ENCODE measurements at places on chromosomes 2 and 18. TPM values are rescaled to one million over a fixed set of nuclear protein-coding genes. Genes with fewer than 3 reads are reported as not detected.

Gene SPDYA
- total RNA-seq, result 0.32 TPM

Gene ACVR1
- 24.8 TPM for total RNA-seq

Gene C2orf80
- not detected for total RNA-seq

Gene TMEM127
- total RNA-seq, result 51.2 TPM

Gene KLHL41
- 0.37 TPM for total RNA-seq

Gene CSRNP3
- total RNA-seq, result not detected

Gene STAT4
- 3.9 TPM for total RNA-seq

Gene CYTIP
- not detected for total RNA-seq
